Common myeloid progenitor, CD34-positive (primary cell): ENCODE measurements at places on chromosomes 1 and 21.
A peak's percentile ranks its signal among the peaks of the same experiment; 100 is the strongest.

DNA sequence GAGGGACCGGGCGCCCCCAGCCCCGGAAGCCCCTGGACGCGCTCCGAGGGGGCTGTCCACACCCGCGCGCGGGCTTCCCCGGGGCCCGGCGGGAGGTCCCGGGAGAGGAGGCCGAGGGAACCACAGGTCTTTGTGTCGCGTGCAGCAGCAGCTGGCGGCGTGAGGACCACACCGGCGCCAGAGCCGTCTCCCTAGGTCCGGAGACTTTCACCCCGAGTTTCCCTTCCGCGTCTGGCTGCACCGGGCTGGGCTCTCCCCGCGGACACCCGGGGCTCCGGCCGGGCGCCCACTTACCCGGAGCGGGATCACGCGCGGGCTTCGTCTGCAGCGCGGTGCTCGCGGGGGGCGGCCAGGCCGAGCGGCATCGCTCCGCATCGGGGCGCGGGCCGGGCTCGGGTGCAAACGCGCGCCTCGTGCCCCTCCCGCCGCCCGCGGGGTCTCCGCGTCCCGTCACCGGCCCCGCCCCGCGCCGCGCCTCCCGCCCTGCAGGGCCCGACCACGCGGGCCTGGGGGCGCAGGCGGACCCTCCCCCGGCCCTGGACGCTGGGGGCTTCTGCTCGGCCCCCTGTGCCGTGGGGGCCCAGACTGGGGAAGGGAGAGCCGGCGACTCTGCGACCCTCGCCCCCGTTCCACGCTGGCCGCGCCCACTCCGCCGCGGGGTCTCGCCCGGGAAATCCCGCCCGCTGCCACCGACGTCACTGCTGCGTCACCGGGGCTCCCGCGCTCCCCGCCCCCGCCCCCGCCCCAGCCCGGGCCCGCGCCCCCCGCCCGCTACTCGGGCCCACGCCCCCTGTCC is at the start of gene GNG4:
TSS of gene GNG4 (minus strand) at position 417 of the 796 bp plus-strand sequence. CDS start 65,946 bp downstream, outside the sequence.
- DNase-seq = peak; percentile 42

DNA sequence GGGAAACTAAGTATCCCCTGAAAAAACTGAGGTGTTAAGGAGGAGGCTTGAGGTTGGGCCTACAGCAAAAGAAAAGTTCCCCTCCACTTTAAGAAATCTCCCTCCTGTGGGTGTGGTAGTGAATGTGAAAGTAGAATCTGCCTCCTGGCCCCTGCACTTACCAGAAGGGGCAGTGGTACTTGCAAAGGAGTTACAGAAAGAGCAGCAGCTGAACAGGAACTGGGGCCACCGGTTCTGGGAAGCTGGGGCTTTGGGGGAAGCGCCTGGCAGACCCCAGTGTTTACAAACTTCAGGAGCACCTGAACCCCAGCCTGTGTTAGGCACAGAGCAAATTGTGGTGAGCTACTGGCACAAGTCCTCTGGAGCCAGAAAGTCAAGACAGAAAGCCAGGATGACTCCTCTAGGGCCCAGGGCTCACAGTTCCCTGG is 250.2 kb upstream of the FGGY start:
- DNase-seq = peak; percentile 52

- no peak for DNase-seq
Observed at GRCh38 chr1:18719786-18720451, 89.3 kb downstream of the PAX7 start.

- DNase-seq = no peak
Observed at GRCh38 chr1:88311907-88312306, 372.2 kb upstream of the PKN2 start.

DNA sequence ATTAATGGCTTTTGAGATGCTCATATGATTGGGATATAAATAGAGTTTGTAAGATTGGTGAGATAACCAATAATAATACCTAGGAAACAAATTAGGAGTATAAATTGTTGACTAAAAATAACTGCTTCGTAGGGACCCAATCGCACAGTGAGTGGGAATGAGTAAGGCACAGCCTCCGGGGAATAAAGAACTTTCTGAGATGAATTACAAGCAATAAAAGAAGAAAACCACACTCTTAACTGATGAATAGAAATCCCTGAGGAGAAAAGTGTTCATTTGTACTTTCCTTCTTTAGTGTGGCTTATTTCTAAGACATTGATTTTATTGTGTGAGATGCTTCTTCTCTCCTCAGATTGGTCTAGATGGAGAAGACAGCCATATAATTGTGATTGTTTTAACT is 443.4 kb upstream of the PRMT6 start:
- DNase-seq = no peak

- peak; percentile 28 for DNase-seq
Observed at GRCh38 chr1:233440951-233441401, 113.5 kb downstream of the MAP3K21 start.

- peak; percentile 8 for DNase-seq
Observed at GRCh38 chr1:76867342-76868130, at the start of gene ST6GALNAC5. TSS of gene ST6GALNAC5 (plus strand) at chr1:76867480.

DNA sequence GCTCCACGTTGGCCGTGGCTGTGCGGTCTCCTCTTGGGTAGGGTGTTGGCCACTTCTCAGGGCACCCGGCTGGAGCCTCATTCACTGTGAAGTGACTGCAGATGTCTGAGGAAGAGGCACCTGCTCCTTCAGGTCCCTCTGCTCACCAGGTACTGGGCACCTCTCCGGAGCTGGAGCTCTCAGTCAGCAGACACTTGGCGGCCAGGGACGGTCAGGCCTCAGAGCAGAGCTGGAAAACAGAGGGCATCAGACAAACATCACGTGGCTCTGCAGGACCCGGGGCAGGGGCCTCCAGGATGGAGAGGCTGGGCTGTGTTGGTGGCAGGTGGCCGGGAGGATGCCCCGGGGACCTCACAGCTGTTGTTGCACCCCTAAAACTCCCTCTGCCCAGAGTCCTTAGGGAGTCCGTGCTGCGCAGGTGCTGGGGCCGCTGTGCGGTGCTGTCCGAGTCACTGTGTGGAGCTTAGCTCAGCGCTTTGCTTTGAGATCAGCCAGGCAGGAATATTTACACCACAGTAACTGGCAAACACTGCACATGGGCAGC is 59.7 kb downstream of the SLX9 start:
- DNase-seq = no peak

GRCh38 chr1:206604861-206605260 is 7.4 kb downstream of the EIF2D start:
- DNase-seq = no peak
